ENCODE measurements at places on chromosomes 4 and X.
A peak's percentile ranks its signal among the peaks of the same experiment; 100 is the strongest.

DNA sequence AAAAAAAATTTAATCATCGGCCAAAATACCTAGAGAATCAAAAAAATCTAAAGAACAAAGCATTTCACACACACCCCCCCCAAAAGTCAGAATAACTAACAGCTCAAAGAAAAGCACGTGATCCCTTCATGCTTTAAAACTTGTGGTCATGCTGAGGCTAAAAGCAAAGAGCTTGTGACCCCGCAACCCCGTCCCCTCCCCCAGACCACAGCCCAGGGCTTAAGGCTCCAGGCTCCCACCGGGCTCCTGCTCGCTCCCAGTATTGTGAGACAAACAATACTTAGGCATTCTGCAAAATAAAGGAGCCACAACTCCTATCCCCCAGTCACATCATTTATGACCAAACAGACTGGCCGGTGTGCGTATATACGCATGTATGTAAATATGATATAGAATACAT lies 62.1 kb upstream of the CCDC160 start:
- no peak for DNase-seq

GRCh38 chr4:170529748-170530722 lies 440.3 kb upstream of the AADAT start:
- DNase-seq: peak; percentile 16

- peak; percentile 73 for DNase-seq
Observed at GRCh38 chrX:12771445-12772069, 19.7 kb upstream of the PRPS2 start.

DNA sequence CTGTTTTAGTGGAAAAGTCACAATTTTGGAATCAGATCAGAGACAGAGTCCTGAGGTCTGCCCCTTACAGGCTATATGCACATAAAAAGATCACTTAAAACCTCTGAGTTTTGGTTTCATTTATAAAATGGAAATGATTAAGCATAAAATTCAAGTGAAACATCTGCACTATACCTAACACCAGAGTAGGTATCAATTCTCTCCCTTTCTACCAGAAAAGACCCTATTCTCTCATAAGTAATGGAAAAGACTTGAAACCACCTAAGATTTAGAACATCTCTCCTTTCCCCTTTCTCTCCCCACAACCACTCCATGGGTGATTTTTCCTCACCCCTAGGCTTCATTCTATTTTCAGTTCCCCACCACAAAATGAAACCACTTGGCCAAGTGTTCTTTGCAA lies 907 bp downstream of the LHFPL1 start:
- DNase-seq: no peak

GRCh38 chr4:52096048-52096447 lies 44.9 kb downstream of the SPATA18 start:
- DNase-seq: no peak

DNA sequence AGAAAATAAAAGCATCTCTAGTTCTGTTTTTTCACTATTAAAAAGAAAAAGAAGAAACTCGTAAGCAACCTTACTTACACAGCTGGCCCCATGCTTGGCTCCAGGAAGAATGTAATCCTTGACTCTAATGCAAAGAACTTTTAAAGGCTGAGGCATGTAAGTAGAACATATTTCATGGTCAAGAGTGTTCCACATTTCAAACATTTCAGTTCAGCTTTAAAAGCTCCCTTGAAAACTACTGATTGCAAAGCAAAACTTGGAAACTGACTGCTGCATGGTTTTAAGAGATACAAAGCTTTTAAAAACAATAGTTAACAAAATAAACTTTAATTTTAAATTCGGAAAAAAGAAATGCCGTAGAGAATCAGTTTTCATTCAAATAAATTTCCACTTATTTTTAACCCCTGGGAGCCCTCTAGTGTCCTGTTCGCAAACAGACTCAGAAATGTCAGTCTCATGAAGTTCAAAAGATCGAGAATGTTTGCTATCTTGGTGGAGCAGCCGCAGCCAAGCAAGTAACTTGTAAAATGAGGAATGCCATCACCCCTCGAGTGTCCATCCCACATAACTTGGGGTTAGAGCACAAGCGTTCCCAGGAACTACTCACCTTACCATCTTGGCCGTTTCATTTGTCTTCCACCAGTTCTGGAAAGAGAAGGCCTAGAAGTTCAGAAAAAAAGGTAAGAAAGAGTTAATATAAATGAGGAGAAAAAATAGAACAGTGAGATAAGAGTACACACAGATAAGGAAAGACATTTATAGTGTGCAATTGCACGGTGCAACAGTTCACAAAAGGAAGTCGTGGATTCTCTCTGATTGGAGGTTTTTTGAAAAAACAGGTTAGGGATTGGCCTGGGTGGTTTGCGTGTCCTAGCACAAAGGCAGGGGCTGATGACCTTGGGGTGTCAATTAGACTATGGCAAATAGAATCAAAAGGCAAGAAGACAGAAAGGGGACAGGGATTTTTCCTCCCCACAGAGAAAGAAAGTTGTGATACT lies at the start of gene GASK1B:
Gene GASK1B (minus strand): TSS at position 765 of the 998 bp plus-strand sequence. CDS start 1,650 bp downstream, outside the sequence.
- peak; percentile 76 for DNase-seq

DNA sequence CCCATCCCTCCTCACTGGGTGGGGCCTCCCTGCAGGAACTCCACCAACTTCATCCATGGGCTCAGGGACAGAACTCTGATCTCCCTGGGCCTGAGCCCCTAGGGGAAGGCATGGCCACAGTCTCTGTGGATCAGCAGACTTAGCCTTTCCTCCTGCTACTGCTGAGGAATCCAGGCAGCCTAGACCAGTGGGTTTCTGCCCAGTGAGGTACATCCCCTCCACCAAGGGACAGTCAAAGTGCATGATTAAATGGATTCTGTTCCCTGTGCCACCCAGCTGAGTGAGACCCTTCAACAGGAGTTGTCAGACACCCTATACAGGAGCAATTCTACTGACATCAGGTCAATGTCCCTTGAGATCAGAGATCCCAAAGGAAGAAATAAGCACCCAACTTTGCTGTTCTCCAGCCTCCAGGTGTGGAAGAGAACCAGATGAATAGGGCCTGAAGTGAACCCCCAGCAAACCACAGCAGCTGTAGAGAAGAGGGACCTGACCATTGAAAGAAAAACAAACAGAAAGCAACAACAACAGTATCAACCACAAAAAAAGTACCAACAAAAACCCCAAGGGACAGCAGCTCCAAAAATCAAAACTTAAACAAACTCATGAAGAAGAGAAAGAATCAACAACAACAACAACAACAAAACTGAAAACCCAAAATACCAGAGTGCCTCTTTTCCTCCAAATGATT lies 84.8 kb downstream of the CHIC1 start:
- no peak for DNase-seq

- DNase-seq: no peak
Observed at GRCh38 chr4:159117564-159117963, 14.7 kb downstream of the RAPGEF2 start.

DNA sequence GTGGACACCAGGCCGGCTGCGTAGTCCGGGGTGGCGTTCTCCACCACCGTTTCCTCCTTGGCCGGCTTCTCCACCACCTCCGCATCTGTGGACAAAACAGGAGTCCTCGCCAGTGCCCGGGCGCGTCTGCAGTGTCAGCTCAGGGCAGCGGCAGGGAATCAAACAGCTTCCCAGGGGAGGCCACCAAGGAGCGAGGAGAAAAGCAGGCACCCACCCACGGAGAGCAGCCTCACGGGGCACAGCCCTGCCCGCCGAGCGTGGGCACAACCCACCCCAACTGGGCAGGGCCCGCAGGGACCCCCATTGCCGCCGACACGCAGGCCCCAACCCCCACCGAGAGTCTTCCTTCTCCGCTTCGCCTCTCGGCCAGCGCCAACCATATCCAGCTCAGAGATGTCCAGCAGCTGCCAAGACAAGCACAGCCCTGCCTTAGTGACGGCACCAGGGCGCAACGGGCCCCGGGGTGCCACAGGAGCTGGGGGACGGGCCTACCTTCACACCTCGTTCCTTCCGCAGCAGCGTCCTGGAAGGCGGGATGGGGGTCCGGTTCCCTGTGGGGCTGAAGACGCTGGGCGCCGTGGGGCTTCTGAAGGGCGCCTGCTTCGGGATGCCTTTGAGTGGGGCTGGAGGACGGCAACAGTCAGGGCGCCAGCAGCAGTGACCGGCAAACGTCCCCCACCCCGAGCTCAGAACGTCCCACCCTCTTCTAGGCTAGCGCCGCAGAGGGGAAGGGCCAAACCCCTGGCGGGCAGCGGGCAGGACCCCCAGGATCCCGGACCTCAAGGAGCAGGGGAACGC lies 22.8 kb downstream of the NELFA start:
- DNase-seq: no peak

DNA sequence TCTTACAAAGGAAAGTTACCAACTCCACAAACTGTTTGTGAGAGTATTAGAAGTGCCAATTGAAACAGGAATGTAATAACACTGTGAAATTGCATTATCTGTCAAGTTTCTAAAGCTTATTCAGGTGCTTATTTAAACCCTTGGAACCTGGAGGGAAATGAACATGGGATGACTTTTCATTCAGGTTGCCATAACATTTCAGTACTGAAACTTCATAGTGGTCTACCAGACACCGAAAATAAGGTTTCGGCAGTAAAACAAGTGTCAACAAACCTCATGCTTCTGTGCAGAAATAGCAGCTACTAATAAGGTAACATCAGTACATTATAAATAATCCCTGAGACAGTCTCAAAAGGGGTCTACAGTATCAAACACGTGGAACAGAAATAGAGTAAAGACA lies 890.7 kb upstream of the INTU start:
- no peak for DNase-seq

DNA sequence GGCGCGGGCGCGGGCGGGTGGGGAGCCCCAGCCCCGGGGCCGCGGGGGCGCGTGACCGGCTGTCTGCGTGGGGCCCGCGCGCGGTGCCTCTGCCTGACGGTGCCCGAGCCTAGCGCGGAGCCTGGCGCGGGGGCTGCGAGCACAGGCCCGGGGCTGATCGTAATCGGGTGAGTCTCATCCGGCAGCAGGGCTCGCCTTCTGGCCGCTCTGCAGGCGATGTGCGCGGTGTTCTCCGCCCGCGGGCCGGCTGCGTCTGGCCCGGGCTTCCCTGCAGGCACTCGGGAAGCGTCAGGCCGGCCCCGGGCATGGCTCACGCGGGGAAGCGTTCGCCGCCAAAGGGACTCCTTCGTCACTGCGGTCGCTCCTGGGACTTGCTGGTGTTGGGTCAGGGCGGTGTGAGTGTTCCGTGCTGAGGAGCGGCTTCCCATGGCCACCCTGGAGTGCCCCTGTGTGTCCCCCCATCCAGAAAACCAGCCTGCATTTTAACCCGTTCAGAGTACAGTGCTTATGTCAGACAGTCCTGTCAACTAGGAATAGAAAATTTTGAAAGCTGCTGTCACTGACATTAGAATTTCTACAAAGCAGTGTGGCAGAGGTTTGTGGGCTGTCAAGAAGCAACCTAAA lies 40.6 kb downstream of the FAM149A start:
- DNase-seq: peak; percentile 39

DNA sequence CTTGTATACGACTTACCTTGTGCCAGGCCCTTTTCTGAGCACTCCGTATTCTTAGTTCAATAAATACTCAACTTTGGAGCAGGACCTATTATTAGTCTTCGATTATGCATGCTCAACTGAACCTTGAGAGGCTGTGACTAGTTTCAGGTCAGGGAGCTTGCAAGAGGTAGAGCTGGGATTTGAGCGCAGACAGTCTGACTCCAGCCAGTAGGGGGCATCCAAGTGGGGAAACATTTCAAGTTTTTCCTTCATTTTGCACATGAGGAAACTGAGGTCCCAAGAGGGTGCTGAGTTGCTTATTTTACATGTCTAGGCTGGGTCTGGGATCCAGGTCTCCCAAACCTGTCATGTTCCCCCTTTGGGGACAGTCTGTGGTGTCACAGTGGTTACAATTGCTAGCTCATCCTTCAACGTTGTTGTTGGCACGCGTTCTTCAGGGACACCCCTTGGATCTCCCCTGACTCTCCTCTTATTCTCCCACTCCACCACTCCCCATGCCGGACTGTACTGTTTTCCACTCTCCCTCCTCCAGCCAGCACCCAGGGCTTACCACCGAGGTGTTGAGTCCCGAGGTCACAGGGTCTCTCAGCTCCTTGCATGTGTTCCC lies 6.7 kb upstream of the PRICKLE3 start:
- peak; percentile 57 for DNase-seq

DNA sequence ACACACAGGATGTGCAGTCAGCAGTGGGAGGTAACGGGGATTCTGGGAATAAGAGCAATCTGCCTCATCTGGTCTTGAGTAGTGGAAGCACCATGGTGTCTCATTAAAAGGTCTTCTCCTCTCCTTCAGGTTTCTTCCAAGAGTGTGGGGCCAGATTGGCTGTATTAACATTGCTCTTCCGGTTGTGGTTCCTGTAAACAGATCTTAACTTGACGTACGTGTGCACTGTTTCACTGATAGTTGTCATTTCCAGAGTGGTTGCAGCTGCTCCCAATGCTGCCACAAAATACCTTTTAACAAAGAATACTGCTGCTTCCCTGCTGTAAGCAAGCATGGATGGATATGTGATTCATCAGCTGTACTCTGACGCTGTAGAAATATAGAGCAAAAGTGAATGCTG lies 1443.4 kb upstream of the TENM3 start:
- DNase-seq: peak; percentile 6

DNA sequence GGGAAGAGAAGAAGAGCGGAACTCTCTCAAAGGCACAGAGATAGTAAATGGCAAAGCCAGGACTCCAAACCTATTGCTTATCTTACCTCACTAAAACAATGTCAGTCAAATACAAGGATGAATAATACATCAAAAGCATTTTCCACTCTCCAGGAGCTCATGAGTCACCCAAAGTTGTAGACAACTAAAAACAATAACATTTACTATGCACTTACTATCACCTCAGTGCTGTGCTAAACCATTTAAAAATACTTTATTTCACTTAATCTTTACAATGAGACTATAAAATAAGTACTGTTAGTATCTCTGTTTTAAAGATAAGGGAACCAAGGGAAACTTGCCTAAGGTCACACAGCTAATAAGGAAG lies 163.2 kb upstream of the SPANXC start:
- no peak for DNase-seq

DNA sequence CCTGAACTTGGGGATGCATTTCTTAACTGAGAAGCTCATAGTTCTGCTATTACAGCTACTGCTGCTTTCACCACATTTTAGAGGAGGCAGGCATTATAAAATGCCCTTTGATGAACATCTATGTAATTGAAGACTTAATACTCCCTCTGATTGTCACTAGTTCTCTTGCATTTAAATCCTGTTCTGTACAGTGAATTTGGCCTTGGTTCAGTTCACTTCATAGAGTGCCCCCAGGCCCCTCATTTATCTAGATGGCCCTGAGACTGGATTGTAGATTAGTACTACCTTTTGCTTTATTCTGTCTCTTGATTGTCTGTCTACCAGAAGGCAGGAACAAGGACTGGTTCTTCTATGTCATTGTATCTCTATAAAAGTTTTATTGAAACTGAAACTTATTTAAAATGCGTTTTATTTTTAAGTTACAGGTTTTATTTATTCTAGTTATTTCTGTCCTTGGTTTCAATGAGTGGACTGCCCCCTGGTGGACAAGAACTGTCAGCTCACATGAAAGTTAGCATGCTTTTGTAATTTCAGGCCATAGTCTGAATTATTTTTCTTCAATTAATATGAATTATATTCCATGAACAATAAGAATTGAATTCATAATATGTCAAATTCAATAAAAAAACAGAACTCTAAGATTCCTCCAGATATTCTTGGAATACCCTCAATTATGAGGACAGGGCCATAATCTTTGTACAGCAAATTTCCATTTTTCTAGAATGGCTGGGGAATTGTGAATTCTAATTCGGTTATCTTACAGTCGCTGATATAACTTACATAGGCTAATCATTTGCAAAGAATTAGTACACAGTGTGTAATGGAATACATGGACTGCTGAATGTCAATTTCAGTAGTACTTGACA lies 47.2 kb upstream of the TMEM33 start:
- peak; percentile 58 for DNase-seq

- no peak for DNase-seq
Observed at GRCh38 chr4:153623491-153623890, 60.6 kb upstream of the TLR2 start.

- DNase-seq: peak; percentile 80
Observed at GRCh38 chrX:97763391-97763790, 879.7 kb downstream of the RPA4 start.
